Dermis microvascular lymphatic vessel endothelial cell (primary cell): ENCODE measurements at places on chromosomes 11 and 22. TPM values are rescaled to one million over a fixed set of nuclear protein-coding genes. Genes with fewer than 3 reads are reported as not detected.

Gene RCOR2
- total RNA-seq = 0.13 TPM in 2 replicates

Gene CDC42BPG
- total RNA-seq = 0.13 and 0.38 TPM in 2 replicates

Gene CREBZF
- 20.9 and 26.3 TPM in 2 replicates for total RNA-seq

Gene AGBL2
- total RNA-seq = 0.13 and 0.38 TPM in 2 replicates

Gene SLC22A12
- total RNA-seq = not detected in 2 replicates

Gene MPEG1
- total RNA-seq = not detected in 2 replicates

Gene RPS3
- 2,725 and 2,751 TPM in 2 replicates for total RNA-seq

Gene AMOTL1
- 39.8 and 44.1 TPM in 2 replicates for total RNA-seq

Gene KIAA1671
- total RNA-seq = 34.8 and 40.0 TPM in 2 replicates

Gene SMC1B
- under 0.01 TPM in 2 replicates for total RNA-seq

Gene AIFM3
- total RNA-seq = under 0.01 and 0.13 TPM in 2 replicates

Gene GRM5
- under 0.01 TPM in 2 replicates for total RNA-seq

Gene OVOL1
- not detected in 2 replicates for total RNA-seq

Gene MIAT
- total RNA-seq = 0.13 and 0.38 TPM in 2 replicates

Gene TMEM126B
- total RNA-seq = 41.5 and 44.3 TPM in 2 replicates

Gene NFRKB
- total RNA-seq = 11.4 and 18.2 TPM in 2 replicates

Gene POLD3
- total RNA-seq = 8.6 and 9.1 TPM in 2 replicates

Gene LRRC32
- 20.9 and 62.3 TPM in 2 replicates for total RNA-seq

Gene SLC6A5
- total RNA-seq = not detected in 2 replicates

Gene MS4A15
- under 0.01 TPM in 1 of 2 replicates, not detected in the other for total RNA-seq

Gene GAL3ST1
- 0.13 TPM in 1 of 2 replicates, not detected in the other for total RNA-seq

Gene RASGRP2
- 1.8 and 2.7 TPM in 2 replicates for total RNA-seq

Gene TRIM51
- total RNA-seq = not detected in 2 replicates

Gene SUN2
- 108 and 123 TPM in 2 replicates for total RNA-seq

Gene MPPED1
- not detected in 2 replicates for total RNA-seq

Gene SYT12
- under 0.01 TPM in 2 replicates for total RNA-seq

Gene PPP1R14B
- 130 and 156 TPM in 2 replicates for total RNA-seq

Gene LRRC10B
- total RNA-seq = under 0.01 TPM in 1 of 2 replicates, not detected in the other

Gene ARFGAP2
- total RNA-seq = 73.6 and 94.6 TPM in 2 replicates

Gene MRGPRX1
- total RNA-seq = not detected in 2 replicates

Gene OR4A16
- total RNA-seq = not detected in 2 replicates

Gene BTBD18
- total RNA-seq = not detected in 2 replicates

Gene LSP1
- total RNA-seq = under 0.01 TPM in 2 replicates

Gene LGALS12
- not detected in 2 replicates for total RNA-seq

Gene SLC5A4
- 3.0 and 4.6 TPM in 2 replicates for total RNA-seq

Gene CAVIN3
- total RNA-seq = 106 and 127 TPM in 2 replicates

Gene SRPRA
- total RNA-seq = 39.4 and 47.4 TPM in 2 replicates

Gene HBE1
- total RNA-seq = not detected in 2 replicates

Gene GNG3
- not detected in 2 replicates for total RNA-seq

Gene SNX32
- total RNA-seq = 0.13 and 0.51 TPM in 2 replicates
